NCI-H2107 (cell line): ENCODE measurements at places on chromosomes 7 and 10.

DNA sequence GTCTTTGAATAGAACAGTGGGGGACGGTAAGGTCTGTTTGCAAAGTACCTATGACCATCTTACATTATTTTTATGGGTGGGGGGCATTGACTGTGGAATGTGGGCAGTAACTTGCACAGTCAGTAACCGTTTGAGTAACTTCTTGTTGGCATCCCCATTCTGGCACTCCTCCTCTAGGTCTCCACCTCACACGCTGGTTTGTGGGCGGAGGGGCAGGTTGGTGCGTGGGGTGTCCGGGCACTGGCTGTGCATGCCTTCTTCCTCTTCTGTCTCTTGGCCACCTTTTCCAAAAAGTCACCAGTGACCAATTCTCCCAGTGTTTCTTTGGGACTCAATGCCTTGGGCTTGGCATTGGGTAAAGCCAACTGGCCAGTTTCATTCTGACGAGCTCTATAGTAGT lies 43.6 kb downstream of the DNAJB6 start:
- DNase-seq: no peak

DNA sequence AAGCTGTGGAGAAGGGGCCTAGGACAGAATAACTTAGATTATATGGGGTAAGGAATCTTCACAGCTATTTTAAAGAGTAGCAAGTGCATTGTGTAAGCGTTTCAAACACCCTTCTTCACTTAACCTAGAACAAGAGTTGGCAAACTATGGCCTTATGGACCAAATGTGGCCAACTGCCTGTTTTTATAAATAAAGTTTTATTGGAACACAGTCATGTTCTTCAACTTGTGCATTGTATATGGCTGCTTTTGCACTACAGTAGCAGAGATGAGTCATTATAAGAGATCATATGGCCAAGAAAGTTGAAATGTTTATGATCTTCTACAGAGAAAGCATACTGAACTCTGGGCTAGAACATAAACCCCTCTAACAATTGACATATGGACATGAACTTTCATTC lies 187.8 kb downstream of the ETV1 start:
- DNase-seq: no peak

DNA sequence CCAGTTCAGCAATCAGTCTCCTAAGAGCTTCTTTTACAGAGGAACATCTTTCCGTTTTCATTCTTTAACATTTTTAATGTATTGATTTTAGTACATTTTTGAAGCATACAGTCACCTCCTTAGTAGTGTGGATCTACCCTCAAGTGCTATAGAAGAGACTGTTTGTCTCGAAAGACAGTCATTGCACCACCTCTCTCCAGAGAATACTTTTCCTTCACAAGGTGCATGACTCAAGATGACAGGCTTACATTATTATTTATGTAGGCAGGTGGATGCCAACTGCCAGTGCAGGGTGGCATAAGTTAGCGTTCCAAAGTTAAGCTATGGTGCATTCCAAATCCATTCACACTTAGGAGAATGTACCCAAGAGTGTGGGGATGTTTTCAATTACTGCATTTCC lies 71.8 kb downstream of the ZEB1 start:
- no peak for DNase-seq

DNA sequence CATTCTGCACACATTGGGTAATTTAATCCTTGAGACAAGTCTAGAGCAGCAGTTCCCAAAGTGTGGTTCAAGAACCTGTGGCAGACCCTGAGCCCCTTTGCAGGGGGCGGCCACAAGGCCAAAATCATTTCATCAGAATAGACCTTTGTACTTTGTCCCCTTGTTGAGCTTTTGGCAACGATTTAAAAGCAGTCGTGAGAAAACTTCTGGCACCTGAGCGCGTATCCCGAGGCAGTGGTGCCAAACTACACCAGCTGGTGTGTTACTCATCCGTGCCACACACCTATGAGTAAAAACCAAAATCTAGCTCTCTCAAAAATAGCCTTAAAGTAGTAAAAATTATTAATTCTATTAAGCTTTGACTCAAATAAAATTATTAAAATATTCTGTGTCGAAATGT lies 306.8 kb downstream of the SDK1 start:
- DNase-seq: no peak

GRCh38 chr7:128434413-128435326 lies 21.0 kb upstream of the HILPDA start:
- no peak for DNase-seq

DNA sequence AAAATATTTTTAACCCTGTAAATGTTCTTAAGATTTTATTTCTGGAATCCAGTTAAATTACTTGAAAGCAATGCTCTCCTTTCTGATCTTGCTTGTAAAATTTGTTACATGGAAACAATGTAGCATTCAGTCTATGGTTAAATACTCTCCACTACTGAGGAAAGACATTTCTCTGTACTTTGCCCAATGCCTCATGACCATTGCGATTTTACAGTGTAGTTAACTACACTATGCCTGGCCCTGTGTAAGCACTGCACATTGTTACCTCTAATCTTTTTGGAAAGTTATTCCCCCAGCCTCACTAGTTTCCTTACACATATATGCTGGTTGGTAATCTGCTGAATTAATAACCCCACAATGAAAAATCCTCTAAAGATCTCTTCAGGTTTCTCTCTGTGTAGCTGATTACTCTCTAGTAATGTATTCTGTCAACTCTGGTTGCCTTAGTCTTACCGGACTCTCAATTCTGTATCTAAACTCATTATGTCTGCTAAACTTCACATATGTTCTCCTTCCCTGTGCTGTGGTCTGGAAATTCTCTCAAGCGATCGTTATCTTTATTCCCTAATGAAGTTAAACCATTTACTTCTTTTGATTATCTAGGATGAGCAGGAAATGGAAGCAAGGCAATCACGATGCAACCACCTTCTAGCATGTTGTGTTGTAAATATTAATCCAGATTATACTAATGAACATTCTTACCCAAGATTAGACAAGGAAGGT lies 58.7 kb upstream of the TMEM106B start:
- DNase-seq: no peak

GRCh38 chr10:31353574-31353973 lies 34.6 kb downstream of the ZEB1 start:
- DNase-seq: no peak

- no peak for DNase-seq
These were observed 1164.0 kb upstream of the CELF2 start for GRCh38 chr10:9853405-9854355.

DNA sequence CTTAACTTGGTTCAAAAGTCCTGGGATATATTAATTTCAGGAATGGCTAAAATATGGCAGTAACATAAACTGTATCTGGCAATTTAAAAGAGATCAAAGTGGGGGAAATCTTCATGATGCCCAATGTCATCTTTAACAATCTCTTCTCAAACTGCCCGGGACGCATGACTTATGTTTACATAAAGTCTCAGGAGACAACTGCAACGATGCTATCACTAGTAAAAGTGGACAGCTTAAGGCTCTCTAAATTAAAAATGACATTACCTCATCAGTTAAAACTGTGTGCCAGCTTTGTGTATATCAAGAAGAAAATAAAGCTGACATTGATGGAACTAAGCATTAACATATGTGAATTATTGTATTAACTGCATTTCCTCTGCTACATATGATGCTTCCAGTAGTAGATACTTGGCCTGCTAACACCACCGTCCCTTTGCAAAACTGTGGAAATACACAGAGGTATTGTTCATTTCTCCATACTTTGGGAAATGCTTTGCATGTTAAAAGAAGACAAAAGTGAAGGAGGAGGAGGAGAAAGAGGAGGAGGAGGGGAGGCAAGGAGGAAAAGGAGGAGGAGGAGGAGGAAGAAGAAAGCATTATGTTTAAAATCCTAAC lies 62.4 kb downstream of the NRP1 start:
- no peak for DNase-seq

GRCh38 chr10:69768386-69768785 lies 33.3 kb upstream of the COL13A1 start:
- no peak for DNase-seq

DNA sequence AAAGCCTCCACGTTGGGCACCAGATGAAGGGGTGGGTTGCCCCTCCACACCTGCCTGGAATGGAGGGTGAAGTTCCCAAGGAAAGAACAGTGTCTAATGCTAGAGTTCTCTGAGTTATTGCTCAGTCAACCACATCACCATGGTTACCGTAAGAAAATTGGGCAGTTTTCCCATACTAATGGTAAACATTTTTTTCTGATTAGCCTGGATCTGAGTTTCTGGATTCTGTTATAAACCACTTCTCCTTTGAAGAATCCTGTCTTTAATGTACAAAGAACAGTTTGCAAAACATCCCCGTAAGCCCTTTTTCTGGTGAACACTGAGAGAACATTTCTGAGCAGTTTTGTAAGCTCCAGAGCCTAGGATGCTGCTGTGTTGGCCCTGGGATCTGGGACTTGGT lies 45.5 kb downstream of the ABCC2 start:
- DNase-seq: no peak

DNA sequence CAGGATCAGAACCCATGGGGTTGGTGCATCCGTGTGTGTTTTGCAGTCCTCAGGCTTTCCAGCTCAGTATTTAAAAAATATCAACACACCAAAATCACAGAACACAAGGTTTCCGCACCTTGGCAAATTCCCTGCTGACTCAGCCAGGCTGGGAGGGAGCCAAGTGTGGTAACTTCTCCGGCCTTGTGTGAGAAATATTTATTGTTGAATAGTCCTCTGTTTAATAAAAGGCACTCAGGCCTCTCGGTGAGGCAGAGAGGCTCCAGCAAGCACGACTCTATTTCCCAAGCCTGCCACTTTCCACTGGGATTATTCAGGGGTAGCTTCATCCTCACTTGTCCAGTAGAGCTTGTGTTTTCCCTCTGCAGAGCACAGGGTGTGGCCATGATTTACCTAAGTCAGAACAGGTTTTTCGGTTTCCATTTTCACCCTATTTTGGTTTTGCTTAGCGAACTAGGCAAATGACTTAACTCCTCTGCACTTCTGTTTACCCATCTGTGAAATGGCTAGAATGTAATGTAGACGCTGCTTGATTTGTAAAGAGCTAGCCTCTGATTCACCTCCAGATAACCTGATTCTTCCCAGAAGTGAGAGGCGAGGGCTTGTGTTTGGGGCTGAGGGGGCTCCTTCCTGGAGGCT lies 13.0 kb upstream of the CHST15 start:
- no peak for DNase-seq

DNA sequence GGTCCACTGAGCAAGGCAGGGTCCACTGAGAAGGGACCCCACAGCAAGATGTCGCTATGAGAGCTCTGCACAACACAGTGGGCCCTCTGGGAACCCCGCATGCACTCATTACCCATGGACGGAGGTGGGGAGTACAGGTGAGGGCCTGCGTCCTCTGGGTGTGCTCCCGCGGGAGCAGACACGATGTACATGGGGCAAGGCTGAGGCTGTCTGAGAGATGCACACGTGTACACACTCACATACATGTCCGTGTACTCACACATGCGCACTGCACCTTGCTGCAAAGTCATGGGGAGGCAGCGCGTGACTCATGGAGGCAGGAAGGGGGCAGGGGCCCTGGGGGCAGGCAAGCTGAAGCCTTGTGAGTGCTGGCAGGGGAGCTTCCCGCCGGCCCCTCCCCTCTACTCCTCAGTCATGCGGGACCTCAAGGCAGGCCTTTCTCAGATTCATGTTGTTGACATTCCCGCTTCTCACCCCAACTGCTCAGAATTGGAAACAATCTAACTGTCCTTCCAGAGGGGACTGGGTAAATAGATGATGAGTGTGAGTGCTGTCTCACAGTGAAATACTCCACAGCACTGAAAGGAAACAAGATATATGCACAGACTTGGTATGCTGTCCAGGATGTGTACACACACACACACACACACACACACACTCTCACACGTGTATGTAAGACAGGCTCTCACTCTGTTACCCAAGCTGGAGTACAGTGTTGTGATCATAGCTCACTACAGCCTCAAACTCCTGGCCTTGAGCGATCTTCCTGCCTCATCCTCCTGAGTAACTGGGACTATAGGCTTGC lies 40.0 kb downstream of the GOLGA7B start:
- DNase-seq: no peak

GRCh38 chr10:111785921-111786320 lies 397.6 kb downstream of the GPAM start:
- DNase-seq: no peak

- DNase-seq: no peak
These were observed 30.6 kb downstream of the MAPK8 start for GRCh38 chr10:48336978-48337599.

- DNase-seq: no peak
These were observed 285.9 kb downstream of the ADARB2 start for GRCh38 chr10:1451362-1451888.

GRCh38 chr10:50382576-50383023 lies 131.3 kb upstream of the ASAH2 start:
- no peak for DNase-seq
